ENCODE measurements at places on chromosomes 6 and 20. TPM values are rescaled to one million over a fixed set of nuclear protein-coding genes. Genes with fewer than 3 reads are reported as not detected.

KCNG1 gene
- not detected for total RNA-seq

TRAPPC3L gene
- total RNA-seq: not detected

GRCh38 chr20:35491823-35492222 lies 36.4 kb downstream of the CEP250 start:
- H3K4me1 ChIP-seq: peaks cover 41% of the 10 kb centered on the region
- peak overlapping the region; percentile 100 for H3K4me3 ChIP-seq

GRCh38 chr20:1212607-1213396 lies 9.5 kb downstream of the C20orf202 start:
- H3K36me3 ChIP-seq: no peaks in the 10 kb centered on the region
- DNase-seq: peak; percentile 82
- H3K27ac ChIP-seq: no peak overlapping the region
- peaks cover 23% of the 10 kb centered on the region for H3K27me3 ChIP-seq
- peaks cover 34% of the 10 kb centered on the region for H3K4me1 ChIP-seq
- no peak overlapping the region for H3K4me3 ChIP-seq

Measured in activated CD4-positive, alpha-beta T cell treated with anti-CD3 and anti-CD28 coated beads, Interleukin-2, amount 10 ng/mL, durations not matched to agents 7 days and 5 days (primary cell).